Fibroblast of skin of right quadriceps (primary cell): ENCODE measurements at places on chromosomes 1 and 21.

DNA sequence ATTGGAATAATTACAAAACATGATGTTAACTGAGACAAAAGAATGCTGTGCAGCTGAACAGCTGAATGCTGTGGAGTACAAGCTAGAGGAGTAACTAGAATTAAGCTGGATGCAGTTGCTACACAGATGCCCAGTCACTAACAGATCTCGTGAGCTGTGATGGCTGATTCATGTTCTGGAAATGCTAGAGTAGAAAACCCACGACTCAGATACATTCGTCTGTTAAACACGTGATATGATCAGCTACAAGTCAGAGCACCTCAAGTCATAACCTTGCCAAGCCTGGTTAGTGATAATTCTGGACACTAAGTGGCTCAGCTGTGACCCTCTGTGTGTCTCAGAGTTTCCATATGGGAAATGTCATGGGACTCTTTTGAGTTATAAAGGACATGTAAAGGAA lies 89.7 kb upstream of the ESRRG start:
- peak; percentile 22 for DNase-seq

- DNase-seq, result no peak
Observed at GRCh38 chr1:46589529-46589928, 14.5 kb downstream of the MKNK1 start.

GRCh38 chr1:232153652-232154051 lies 476.3 kb downstream of the SIPA1L2 start:
- no peak for DNase-seq

DNA sequence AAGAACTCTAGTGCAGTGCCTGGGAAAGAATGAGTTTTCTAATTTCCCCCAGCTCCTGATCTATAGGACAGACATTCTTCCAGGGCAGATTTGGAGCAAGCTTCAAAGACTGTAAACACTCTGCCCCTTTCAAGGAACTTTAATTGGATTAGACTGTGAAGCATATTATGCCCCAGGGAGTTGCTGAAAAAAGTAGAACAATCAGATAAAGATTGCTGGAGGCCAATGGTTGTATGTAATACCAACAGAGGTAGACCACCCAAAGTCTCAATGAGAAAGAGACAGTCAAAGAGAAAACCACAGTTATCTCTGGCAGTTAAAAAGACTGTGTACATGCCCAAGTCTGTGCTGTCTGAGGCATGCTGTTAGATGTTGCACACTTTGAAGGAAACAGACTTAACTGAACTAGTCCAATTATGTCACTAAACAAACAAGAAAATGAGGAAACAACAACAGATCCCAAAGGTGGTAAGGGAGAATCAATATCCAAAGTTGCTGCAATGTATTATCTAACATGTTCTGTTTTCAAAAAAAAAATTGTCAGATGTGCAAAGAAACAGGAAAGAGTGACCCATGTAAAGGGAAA lies 24.4 kb downstream of the C4BPA start:
- no peak for DNase-seq

DNA sequence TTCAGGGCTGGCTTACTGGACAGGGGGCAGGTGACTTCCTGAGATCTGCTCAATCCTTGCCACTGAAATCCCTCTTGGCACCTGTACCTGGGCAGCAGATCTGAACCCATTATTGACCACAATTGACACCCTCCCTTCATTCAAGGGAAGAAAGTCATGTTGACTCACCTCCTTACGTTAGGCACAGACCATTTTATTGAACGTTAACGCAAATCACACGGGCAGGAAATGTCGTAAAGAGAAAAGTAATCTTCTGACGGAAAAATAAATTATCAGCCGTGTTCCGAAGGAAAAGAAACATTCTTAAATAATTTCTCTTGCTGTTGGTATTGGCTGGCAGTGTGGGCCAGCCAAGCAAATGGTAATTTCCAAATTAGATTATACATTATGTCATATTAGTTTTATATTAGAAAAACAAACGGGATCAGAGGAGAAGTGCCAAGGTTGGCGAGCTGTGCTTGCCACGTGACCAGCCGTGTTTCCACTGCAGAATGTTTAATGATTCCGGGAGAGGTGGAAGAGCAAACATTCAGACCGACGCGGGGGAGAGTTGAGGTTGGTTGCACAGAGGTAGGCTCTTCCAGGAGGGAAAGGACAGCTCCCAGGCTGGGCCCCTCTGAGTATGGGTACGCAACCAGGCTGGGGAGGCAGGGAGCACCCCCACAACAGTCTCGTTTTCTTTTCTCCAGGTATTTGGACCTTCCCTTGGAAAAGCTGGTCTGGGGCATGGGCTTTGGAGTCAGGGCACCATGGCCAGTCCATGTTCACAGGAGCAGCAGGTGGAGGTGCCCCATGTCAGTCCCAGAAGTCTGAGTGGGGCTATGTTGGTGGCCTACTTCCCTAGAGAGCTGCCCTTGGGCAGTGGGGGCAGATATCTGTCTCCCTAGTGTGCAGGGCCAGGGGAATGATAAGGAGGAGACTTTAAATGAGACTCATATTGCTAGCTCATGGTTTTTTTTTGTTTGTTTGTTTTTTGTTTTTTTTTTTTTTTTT lies 121.1 kb downstream of the FOXD2 start:
- no peak for DNase-seq

- DNase-seq, result no peak
Observed at GRCh38 chr1:29497395-29498125, 261.2 kb downstream of the PTPRU start.

DNA sequence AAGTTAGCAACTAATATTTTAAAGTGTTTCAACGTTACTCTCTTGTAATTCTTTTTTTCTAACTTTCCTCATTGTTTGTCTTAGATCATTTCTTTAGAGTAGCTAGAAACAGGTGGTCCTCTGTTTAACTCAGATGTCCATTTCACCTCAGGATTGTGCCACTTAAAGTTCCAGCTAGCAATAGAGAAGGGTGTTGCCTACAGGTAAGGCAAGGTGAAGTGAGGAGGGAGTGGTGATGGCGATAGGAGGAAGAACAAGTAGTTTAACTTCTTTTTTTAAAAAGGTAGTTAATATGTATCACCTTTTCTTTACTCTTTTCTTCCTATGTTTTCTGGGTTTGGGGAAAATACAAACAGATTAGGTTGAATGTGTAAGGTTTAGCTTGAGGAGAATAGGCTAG lies 44.4 kb downstream of the ABCD3 start:
- no peak for DNase-seq

- DNase-seq, result no peak
Observed at GRCh38 chr1:89833183-89834082, 12.6 kb downstream of the LRRC8D start.

DNA sequence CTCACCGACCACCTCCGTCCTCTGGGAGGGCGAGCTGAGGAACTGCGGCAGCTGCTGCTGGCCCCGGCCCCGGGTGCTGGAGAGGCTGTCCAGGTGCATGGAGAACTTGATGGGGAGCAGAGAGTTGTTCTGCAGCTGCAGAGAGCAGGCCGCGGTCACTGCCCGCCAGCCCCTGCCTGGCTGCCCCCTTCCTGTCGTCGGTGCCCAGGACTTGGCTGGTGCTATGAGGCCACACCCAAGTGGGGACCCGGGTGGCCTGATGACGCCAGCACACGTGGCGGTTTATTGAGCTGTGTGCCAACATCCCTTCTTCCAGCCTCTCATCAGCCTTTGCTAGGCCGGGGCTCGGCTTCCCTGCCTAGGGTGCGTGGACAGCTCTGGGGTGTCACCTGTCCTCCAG lies 5.3 kb upstream of the TMEM52 start:
- no peak for DNase-seq

DNA sequence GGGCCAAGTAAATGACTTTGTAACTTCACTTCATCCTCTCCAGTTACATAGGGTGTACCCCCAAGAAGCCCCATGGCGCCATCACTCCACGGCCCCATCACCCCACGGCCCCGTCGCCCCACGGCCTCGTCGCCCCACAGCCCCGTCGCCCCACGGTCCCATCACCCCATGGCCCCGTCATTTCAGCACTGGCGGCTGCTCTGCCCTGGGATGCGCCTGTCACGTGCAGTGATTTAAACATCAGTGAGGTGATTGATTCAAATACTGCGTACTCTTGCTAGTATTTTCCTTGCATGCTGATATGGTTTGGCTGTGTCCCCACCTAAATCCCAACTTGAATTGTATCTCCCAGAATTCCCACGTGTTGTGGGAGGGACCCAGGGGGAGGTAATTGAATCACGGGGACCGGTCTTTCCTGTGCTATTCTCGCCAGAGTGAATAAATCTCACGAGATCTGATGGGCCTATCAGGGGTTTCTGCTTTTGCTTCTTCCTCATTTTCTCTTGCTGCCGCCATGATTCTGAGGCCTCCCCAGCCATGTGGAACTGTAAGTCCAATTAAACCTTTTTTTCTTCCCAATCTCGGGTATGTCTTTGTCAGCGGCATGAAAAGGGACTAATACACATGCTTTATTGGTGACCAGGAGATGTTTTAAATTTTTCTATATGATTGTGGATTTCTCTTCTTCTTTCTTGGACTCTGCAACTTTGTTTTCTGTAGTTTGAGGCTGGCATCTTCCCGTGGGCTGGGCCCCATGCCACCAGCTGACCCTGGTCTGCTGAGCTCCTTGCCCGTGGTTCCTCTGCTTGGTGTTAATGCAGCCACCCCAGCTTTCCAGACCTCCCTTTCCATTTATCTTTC lies 50.1 kb upstream of the PCBP3 start:
- DNase-seq, result no peak

GRCh38 chr1:152645146-152645545 lies 18.0 kb upstream of the LCE2D start:
- DNase-seq, result no peak

- no peak for DNase-seq
Observed at GRCh38 chr1:75520862-75521475, 89.9 kb downstream of the SLC44A5 start.

GRCh38 chr1:50422946-50423669 lies at the start of gene DMRTA2:
TSS of gene DMRTA2 (minus strand) at chr1:50423443. CDS start at chr1:50421536, 1,907 bp downstream.
- no peak for DNase-seq
